ENCODE measurements at places on chromosomes 3 and 15.

DNA sequence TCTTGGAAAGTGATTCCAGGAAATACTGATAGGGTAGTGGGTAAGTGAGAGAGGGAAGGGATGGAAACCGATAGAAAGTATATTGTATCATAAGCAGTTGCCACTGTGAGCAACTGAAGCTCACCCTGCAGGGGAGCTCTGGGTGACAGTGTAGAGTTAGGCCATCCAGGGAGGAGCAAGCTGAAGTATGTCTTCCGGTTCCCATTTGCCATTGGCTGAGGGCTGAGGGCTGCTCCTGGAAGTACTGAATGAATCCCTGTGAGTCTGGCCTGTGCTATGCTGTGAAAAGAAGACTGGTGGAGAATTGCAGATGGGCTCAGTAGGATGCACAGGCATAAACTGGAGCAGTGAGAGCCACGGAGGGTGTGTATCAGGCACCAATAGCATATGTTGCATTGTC, 348.3 kb downstream of the MFSD1 start:
- DNase-seq: no peak

DNA sequence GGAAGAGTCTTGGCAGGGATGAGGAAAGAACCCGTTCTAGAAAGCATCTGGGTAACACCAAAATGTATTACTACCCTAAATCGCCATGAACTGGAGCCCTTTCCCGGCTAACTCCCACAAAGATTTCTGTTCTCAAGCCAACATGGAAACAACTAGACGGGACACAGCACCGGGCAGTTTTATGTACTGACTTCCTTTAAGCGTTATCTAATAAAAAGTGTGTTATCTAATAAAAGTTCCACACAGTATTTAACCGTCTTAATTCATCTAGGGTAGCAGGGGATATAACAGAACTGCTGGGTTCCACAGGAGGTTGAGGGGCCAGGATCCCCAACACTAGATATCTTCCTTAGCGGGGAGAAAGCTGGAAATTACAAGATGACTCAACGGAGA, 347 bp upstream of the C3orf62 start:
- no peak for DNase-seq

DNA sequence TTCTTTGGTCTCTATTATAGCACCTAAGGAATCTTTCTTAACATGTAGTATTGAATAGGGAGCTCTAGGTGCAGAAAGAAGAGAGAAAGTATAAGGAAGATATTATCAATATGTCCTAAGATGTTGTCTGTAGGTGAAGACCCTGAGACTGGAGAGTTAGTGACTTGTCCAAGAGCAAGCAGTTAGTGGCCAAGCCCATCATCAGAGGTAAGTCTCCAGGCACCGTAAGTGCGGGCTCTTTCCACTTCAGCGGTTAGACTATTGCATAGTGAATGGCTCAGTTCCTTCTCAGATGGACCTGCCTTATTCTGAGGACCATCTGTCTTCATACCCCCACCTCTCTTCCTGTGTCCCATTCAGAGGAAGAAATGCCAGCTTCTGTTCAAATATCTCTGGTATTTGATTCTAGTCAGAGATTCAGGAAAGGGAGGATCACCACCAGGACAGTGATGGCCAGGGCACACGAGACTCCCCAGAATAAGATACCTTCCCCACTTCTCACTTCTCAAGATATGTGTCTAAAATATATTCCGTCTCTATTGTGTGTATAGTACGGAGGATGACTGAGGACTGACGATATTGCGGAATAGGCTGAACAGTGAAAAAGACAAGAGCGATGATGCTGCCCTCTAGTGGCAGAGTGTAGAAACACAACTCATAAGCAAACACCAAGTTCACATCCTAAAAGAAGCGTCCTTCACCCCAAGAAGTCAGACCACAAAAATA, 19.1 kb upstream of the ADGRG7 start:
- no peak for DNase-seq

- no peak for DNase-seq
Measured at GRCh38 chr15:82298520-82298919, 35.9 kb downstream of the SAXO2 start.

DNA sequence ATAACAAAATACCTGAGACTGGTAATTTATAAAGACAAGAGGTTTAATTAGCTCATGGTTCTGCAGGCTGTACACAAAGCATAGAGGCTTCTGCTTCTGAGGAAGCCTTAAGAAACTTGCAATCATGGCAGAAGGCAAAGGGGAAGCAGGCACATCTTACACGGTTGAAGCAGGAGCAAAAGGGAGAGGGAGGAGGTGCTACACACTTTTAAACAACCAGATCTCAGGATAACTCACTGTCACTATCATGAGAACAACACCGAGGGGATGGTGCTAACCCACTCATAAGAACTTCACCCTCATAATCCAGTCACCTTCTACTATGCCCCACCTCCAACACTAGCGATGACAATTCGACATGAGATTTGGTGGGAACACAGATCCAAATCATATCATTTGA, 54.4 kb downstream of the ATP8B4 start:
- DNase-seq: no peak

- no peak for DNase-seq
Measured at GRCh38 chr3:181631901-181632300, 79.8 kb upstream of the SOX2 start.

DNA sequence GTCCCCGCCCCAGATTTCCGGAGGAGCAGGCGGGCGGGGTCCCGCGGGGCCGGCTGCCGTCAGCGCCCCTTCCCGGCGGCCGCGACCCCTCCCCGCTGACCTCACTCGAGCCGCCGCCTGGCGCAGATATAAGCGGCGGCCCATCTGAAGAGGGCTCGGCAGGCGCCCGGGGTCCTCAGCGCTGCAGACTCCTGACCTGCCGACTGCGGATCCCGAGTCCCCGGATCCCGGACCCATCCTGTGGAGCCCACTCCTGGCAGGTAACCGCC, at the start of gene TRH:
TSS of gene TRH (plus strand) at position 157 of the 269 bp plus-strand sequence. CDS start 1,097 bp downstream, outside the sequence.
- no peak for DNase-seq

DNA sequence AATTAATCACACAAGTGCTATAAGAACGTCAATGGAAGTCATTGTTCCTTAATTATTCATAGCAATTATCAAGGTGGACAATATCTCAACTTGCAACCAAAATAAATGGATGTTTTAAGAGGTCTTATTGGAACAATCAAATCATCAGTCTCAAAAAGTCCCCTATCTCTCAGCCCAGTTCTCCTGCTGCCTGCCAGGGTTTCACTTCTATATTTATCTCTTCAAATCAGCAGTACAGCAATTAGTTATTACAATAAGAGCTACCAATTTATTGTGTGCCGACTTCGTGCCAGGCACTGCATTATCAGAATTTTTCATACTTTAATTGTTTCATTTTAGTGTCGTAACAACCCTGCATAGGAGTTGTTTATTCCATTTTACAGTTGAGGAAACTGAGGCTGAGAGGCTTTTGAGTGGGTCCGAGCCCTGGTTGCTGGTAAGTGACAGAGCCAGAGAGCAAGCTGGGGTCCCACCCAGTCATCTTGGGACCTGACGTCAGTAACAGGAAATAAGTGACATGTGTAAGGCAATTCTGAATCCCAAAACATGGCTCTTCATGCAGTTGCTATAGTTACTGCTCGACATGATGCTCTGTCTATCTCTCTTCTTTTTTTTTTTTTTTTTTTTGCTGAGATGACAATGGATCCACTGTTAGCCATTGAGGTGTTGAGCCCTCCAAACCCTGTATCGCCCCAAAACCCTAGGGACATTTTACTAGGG, 8.8 kb upstream of the KCTD6 start:
- DNase-seq: no peak

GRCh38 chr15:50506121-50506520, 40.3 kb downstream of the USP50 start:
- DNase-seq: no peak

DNA sequence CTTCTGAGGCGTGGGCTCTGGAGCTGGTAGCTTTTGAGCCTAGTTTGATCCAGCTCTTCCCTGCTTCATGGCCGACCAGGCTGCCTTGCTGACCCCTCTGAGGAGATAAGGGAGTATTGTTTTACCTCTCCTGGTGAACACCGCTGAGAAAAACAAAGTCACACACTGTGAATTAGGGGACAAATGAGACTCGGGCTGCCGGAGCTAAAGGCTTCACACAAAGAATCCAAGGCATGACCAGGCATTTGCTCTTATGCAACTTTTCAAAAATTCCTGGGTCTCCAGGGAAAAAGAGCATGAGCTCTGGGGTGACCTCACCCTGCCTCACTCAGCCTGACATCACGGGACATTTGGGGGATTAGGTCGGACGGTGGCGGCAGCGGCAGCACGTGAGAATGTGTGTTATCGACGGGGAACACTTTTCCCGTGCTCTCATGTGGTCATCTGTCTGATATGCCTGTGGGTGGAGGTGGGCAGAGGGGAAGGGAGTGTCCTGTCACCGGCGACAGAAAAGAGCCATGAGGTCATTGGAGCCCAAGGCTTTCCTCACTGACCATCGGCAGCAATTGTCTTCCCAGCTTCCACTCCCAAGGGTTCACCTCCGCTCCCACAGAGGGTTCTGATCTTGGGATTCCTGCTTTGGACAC, 61.0 kb downstream of the TMEM44 start:
- DNase-seq: no peak

GRCh38 chr3:42499478-42499871, 3.0 kb upstream of the VIPR1 start:
- no peak for DNase-seq

DNA sequence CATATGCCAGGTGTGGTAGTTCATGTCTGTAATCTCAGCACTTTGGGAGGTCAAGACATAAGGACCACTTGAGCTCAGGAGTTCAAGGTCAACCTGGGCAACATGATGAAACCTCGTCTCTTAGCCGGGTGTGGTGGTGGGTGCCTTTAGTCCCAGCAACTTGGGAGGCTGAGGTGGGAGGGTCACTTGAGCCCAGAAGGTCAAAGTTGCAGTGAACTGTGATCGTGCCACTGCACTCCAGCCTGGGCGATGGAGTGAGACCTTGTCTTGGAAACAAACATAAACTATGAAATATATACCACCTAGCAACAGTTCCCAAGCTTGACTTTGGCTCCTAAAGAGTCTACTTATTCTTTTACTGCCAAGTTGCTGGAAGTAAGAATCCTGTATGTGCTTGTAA, 30.9 kb downstream of the UBE3A start:
- no peak for DNase-seq

DNA sequence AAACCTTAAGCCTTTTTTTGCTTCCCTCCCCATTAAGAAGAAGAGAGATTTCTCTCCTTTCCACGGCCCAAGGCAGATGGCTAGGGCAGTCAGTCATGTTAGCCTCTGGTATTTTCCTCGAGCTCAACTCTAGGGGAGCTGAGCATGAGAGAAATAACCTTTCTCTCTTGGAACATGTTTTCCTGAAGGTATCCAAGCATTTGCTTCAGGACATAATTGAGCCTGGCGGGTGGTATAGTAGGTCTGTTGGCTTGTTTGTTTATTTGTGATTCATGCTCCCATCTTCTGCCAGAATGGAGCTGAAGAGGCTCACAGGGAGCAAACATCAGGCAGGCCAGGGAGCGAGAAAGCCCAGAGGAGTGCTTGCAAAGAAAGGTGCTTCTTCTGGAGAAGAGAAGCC, 102.5 kb downstream of the MESD start:
- DNase-seq: no peak

DNA sequence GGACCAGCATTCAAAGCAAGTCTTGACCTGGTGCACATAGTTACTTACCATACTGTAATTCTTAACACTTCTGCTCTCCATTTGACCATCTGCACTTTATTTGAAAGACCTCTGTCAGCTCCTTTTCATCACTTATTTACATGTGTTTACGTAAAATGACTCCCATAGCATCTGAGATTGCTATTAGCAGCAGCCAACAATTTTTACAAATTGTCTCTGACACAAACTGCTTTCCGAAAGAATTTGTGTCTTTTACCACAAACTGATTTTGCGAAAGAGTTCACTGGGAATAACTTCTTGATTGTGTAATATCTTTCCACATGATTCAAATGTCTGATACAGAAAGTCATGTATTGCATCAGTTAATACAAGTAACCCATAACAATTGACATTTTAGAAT, 144.1 kb upstream of the PEX5L start:
- no peak for DNase-seq

- no peak for DNase-seq
Measured at GRCh38 chr15:41692049-41692448, 31.8 kb downstream of the MGA start.

GRCh38 chr3:39019299-39019698, 32.4 kb downstream of the SCN11A start:
- no peak for DNase-seq

DNA sequence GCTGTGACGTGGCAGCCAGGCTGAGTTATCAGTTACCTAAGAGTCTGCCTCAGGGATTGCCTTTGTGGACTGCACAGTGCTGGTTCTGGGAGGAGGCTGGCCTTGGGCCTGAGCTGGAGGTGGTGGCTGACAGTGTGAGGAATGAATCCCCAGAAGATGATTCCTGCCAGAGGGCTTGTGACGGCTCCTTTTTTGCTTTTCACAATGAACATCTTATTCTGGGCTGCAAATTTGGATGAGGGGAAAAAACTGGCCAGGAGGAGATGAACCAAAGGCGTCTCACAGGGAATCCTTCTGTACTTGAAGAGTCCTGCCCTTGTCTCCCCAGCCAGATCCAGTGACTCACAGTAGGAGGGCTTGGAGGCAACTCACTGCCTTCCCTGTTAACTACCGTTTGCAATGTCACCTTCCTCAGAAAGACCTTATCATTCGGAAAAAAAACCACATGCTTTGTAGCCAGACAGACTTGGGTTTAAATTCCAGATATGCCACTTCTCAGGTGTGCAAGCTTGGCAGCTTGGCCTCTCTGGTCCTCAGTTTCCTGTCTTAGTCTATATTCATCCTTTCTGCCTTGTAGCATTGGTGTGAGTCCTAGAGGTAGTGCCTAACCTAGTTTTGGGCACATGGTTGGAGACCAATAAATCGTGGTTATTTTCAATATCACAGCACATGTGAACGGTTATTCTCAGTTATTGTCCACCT, 19.1 kb downstream of the ST6GAL1 start:
- no peak for DNase-seq

- DNase-seq: no peak
Measured at GRCh38 chr3:141407047-141407446, 38.7 kb downstream of the ZBTB38 start.

DNA sequence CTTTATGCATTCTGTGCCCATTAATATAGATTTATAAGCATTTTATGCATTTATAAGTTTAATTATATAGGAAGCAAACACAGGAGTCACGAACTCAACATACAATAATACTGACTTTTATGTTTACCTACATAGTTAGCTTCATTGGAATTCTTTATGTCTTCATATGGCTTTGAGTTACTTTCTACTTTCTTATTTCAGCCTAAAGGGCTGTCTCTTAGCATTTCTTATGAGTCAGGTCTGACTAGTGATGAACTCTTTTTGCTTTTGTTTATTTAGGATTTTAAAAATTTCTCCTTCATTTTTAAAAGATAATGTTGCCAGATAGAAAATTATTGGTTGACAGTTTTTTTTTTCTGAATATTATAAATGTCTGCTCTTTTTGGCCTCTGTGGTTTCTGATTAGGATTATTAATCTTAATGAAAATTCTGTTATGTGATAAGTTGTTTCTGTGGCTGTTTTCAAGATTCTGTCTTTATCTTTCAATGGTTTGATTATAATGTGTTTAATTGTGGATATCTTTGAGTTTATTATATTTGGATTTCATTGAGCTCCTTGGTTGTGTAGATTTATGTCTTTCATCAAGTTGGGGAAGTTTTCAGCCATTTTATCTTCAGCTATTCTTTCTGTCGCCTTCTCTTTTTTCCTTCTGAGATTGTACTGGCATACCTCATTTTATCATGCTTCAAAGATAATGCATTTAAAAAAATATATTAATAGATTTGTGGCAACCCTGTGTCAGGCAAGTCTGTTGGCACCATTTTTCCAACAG, 54.3 kb downstream of the ATP2C1 start:
- no peak for DNase-seq

- DNase-seq: no peak
Measured at GRCh38 chr3:138937690-138938055, 9.3 kb downstream of the FOXL2 start.
